ENCODE measurements at places on chromosomes 11 and 22. TPM values are rescaled to one million over a fixed set of nuclear protein-coding genes. Genes with fewer than 3 reads are reported as not detected.
A peak's percentile ranks its signal among the peaks of the same experiment; 100 is the strongest.

UBQLNL gene
- 0.04 TPM for total RNA-seq

MIAT gene
- total RNA-seq = 0.26 TPM

- DNase-seq = no peak
Measured at GRCh38 chr11:134656861-134657540, 245.0 kb upstream of the B3GAT1 start.

DNA sequence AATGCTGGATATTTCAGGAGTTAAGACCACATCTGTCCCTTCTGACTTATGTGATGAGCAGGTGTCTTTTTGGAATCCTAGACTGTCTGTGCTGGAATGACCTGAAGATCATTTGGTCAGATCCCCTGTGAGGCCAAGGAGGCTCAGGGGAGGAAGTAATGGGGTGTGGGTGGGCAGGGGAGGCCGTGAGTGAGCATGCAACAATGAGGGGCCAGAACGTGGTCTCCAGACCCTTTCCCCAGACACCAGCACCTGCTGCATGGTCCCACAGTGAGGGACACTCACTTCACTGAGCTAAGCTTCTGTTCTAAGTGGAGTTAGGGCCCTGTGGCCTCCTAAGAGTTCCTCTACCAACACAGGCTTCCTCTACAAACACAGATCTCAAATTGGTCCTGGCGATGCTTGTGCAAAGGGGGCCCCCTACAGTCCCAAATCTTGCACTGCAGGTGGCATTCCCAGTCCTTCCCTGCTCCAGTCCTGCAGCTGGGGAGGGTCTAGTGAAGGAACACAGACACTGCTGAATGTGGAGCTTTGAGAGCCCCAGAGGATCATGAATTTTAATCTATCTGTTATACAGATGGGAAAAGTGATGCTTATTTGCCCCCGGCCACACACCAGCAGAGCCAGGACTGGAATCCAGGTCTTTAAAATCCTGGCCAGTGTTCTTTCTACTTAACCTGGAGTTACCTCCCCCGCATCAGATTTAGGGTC lies 7.4 kb downstream of the USP2 start:
- peak; percentile 43 for DNase-seq

GRCh38 chr11:67079065-67079705 lies 22.5 kb downstream of the RHOD start:
- DNase-seq = no peak

- DNase-seq = no peak
Measured at GRCh38 chr11:80188076-80188627, 747.3 kb upstream of the TENM4 start.

GRCh38 chr11:125799808-125800207 lies 11.9 kb downstream of the PATE3 start:
- no peak for DNase-seq

DNA sequence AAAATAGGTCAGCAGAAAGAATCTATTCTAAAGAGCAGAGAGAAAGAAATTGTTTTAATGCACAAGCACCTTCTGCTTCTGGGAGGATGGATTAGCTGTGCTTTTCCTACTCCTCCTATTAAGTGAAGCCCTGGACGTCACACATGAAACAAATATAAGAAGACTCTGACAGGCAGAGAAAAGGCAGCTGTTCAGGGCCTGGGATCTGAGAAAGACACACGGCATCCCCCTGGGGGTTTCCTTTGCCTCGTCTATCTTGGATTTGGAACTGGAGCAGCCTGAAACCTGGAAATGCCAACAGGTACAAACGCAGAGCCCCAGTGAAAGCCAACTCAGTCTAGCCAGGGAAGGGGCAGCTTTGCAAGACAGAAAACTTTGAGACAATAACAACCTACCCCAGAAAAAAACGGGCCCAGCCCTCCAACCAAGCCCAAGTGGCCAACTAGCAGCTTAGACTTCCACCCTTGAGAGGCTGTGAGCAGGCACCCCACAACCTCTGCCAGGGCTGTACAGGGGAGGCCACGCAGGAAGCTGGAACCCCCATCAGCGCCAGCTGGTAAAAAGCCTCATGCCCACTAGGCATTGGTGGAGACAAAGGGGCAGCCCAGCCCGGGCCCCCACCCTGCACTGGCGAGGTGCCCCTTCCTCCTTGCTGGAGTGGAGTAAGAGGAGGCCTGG lies 7.3 kb downstream of the CERK start:
- no peak for DNase-seq

DNA sequence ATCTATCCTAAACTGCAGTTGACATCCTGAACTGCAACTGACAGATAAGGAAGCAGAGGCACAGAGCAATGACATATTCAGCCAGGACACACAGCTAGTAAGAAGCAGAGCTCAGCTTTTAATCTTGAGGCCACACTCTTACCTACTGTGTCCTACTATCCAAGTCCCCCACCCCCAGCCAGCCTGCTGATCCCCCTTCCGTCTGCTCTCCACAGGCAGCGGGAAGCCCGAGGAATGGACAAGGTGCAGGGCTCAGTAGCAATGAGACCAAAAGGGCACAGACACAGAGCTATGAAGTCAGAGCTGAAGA lies 4.3 kb downstream of the POLR3H start:
- DNase-seq = no peak

DNA sequence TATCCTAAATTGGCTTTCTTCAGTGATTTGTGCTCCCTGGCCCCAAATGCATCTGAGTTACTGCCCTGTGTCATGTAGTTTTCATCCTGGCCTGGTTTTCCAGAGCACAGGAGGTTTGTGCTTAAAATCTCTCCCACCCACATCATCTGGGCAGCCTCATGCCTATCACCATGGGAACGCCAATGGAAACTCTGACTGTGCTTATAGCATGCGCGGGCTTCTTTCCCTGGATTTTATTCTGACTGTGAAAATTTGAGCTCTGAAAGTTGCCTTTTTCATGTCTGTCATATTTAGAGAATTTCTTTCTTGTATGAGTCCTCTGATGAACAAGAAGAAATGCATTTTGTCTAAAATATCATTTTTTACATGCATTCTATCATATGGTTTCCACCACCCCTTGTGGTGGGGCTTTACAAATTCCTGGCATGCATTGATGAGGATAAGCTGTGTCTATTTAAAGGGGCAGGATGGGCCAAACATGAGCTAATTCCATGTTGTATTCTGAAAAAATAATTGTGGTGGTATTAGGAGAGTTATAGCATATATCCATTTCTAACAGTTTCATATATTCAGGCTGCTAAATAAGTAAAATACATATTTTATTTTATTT lies 55.1 kb downstream of the IRAG1 start:
- no peak for DNase-seq

GRCh38 chr11:121337078-121337477 lies 44.5 kb downstream of the SC5D start:
- DNase-seq = no peak

GALNT18 gene
- 1.7 TPM for total RNA-seq

LRRC4C gene
- not detected for total RNA-seq

- no peak for DNase-seq
Measured at GRCh38 chr11:61925736-61926135, 8.4 kb upstream of the RAB3IL1 start.

DNA sequence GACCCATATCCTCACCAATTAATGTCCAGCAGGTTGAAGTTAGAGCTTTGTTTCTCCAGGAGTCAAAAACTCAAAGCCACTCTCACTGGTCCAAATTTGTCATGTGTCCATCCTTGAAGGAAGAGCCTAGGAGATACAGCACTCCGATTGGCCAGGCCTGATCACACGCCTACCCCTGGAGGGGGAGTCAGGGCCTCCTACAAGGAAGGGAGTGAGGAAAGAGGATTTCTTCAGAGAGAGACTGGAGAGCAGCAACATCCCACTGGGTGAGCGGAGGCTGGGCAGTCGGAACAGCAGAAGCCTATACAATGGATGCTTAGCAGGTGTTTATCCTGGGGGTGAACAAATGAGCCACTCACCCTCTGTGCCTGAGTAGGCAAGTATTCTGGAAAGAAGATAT lies 113.9 kb downstream of the TRIM29 start:
- no peak for DNase-seq
